ENCODE measurements at places on chromosomes 5 and 9.
A peak's percentile ranks its signal among the peaks of the same experiment; 100 is the strongest.

DNA sequence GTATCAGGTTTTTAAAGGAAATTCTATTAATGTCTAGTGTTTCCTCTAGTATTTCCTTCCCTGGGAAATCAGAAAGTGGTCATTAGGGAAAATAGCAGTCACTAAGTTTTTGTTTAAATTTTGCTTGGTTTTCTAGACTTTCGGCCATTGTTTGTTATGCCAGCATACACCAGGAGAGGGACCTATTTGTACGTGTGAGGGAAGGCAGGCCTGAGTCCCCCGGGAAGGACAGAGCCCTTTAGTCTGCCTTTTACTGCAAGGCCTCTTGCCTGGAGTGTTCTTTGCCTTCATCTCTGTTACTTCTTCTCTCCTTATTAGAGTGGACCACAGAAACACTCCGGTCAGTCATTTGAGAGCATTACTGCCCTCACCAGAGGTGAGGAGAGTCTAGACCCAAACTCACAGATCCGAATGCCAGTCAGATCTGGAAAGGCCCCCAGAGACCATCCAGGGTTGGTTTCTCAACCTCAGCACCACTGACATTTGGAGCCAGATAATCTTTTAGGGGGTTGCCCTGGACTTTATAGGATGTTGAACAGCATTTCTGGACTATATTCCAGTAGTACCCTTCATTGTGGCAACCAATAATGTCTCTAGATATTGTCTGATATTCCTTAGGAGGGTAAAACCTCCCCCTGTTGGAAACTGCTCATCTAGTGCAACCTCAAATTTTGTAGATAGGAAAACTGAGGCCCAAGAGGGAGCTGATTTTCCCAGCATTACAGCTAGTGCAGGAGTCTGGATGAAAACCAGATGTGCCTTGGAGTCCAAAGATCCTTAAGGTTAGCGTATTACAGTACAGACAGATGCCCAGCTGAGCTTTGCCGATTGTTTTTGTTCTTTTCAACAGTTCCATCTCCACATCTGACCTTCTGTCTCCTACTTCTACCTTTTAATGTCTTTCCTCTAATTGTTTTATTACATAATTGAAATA, 93.0 kb upstream of the NIPAL4 start:
- peak; percentile 86 for DNase-seq

GRCh38 chr5:118441956-118442355, 546.4 kb downstream of the DTWD2 start:
- DNase-seq: no peak

GRCh38 chr9:9855177-9856078, 757.4 kb downstream of the PTPRD start:
- no peak for DNase-seq

DNA sequence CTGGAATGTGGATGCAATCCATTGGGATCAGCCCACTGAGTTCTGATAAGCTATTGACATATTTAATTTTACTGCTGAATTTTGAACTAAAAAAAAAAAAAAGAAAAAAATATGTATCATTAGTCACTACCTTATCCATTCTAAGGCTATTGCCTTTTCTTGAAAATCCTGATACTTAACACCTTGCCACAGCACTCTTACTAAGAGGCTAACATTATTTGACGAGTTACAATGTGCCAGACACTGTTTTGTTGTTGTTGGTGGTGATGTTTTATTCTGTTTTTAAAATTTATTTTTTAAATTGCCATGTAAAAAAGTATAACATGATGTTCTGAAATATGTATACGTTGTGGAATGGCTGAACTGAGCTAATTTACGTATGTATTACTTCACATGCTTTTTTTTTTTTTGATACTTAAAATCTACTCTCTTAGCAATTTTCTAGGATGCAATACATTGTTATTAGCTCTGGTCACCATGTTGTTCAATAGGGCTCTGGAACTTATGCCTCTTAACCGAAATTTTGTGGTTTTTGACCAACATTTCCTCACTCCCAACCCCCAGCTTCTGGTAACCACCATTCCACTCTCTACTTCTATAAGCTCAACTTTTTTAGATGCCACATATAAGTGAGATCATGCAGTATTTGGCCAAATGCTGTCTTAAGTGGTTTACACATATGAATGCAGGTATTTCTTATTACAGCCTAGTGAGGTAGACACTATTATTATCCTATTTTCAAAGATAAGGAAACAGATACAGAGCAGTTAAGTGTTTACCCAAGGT, 134.8 kb upstream of the PCA3 start:
- DNase-seq: no peak

DNA sequence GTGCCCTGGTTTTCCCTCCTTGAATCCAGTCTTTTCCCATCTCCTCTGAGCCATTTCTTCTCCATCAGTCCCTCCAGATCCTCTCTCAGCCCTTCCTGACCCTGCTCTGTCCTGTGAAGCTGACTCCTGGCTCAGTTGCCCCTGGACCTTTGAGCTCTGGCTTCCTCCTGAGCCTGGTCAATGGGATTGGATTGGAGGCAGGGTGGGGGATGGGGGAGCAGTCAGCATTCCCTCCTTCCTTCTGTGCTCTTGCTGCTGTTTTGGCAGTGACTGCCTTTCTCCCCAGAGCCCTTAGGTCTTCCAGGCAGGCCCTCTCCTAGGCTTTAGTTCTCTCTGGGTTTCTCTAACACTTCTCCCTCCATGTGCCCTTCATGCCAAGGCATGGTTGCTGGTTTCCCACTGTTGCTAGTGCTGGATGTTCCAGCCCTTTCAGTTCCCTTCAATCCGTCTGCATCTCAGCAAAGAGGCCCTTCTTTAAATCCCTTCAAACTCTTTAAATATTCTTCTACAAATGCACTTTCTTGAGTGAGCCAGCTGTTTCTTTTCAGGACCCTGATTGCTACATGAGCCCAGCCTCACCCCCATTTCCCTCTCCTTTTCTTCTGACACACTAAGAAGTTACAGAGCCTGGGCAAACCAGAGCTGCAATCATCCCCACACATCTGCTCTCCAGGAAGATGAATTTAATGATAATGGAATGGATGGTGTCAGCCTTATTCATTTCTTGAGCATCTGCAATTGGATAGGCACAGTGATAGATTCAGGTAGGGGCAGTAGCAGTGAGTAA, 2.2 kb downstream of the TNFSF15 start:
- DNase-seq: peak; percentile 39

DNA sequence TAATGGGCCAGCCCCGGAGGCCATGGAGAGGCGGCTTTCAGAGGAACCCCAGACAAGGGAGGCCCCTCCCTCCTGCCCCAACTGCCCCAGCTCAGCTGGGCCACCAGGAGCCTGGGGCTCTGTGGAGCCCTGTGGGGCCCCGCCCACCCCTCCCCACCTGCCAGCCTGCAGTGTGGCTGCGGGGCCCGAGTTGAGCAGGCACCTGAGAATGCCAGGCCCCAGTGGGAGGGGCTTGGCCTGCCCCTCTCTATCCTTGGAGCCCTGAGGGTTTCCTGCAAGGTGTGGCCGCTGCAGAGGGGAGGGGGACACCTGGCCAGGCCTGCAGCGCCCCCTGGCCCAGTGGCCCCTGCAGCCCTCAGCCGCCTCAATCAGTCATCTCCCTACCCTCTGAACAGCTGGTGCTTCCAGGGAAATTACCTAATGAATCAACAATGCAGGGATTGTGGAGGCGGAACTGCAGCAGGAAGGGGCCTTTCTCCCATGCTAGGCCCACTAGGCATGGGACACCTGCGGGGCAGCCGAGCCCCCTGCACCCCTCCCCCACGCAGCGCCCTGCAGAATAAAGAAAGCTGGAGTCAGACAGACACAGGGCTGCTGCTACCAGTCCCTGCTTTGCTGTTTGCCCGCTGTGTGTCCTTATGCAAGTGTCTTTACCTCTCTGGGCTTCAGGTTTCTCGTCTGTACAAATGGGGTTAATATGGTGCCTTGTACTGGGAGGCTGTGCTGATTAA, 48.0 kb downstream of the LMX1B start:
- peak; percentile 33 for DNase-seq

GRCh38 chr5:135986891-135987401, 32.2 kb upstream of the LECT2 start:
- DNase-seq: no peak

- no peak for DNase-seq
These were observed 28.0 kb upstream of the RPS23 start for GRCh38 chr5:82306151-82306550.

- peak; percentile 21 for DNase-seq
These were observed 36.6 kb upstream of the ITGA1 start for GRCh38 chr5:52751137-52751536.

GRCh38 chr9:114077162-114077837, 800 bp downstream of the AMBP start:
- DNase-seq: no peak

- no peak for DNase-seq
These were observed 31.2 kb downstream of the BNIP1 start for GRCh38 chr5:173175523-173175922.

DNA sequence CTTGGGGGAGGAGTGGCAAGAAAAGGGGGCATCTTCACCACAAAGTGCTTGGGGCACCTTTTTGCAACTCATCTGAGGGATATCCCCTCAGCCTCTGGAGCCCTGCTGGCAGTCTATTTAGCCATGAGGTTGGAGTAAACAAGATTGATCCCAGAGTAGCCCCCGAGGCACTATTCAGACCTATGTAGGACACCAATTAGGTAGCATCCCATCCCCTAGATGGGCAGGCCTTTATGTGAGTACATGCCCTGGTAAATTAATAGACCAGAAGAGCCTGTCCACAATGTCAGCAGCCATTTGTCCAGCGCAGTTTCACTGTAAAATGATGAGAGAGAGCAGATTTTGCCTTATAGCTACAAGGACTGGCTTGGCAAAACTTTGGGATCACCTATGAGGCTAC, 221.4 kb downstream of the DRD1 start:
- DNase-seq: no peak

DNA sequence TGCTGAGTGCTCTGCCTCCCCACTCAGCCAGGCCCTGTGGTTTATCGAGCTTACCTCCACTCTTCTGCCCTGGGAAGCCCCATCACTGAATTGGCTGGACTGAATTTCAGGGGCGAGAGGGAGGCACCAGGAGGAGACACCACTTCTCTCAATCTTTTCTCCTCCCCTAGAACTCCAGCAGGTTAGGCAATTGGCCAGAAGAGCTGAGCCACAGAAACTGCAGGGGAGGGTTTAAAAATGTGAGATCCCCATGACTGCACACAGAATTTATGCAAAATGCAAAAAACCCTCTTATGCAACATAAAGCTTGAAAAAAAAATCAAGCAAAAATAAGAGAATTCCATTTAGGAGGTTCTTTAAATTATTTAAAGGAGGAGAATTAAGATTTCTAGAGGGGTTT, 29.9 kb downstream of the TUT7 start:
- DNase-seq: peak; percentile 53

GRCh38 chr5:96144289-96144688, 182.6 kb upstream of the ELL2 start:
- no peak for DNase-seq

DNA sequence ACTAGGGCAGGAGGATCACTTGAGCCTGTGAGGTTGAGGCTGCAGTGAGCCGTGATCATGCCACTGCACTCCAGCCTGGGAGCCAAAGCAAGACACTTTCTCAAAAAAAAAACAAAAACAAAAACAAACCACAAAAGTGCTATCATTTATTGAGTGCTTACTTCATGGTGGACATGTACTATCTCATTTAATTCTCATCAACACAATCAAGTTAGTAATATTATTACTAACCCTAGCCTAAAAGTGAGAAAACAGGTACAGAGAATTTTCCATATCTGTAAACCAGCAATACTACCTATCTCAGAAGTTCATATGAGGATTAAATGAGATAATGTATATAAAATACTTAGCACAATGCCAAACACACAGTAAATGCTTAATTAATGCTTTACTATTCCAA, 85.8 kb downstream of the MAPKAP1 start:
- no peak for DNase-seq

DNA sequence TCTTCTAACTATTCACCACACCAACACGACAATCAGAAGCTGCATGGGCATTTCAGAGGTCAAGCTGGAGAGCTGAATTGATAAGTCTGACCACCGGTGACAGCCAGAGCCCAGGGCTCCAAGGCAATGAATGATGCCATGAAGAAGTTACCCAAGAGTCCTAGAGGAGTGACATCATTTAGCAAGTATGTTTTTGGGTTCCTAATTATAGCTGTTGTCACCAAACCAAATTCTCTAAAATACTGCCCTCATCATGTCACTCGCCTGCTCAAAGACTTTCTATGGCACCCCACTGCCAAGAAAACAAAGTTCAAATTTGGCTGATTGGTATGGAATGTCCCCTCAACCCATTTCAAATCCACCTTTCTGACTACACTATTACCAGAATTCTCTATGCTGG, 235.1 kb downstream of the SPOCK1 start:
- DNase-seq: no peak

DNA sequence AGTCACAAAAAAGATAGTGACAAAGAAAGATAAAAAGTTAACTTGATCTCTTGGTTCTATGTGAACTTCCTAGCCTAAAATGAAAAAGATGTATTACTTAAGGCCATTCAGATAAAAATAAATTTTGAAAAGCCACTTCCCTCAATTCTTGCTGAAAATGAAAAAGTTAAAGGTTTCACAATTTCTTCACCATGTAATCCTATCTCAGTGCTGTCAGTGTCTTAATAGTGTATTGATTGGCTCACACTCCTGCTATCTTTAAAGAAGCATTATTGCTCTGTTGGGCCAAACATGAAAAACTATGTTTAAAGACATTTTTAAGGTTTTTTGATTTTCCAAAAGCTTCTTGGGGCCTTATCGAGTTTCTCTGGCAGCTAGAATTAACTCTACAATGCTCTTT, 18.1 kb upstream of the EGFLAM start:
- no peak for DNase-seq

GRCh38 chr9:1018121-1018520, 32.0 kb upstream of the DMRT2 start:
- peak; percentile 8 for DNase-seq

DNA sequence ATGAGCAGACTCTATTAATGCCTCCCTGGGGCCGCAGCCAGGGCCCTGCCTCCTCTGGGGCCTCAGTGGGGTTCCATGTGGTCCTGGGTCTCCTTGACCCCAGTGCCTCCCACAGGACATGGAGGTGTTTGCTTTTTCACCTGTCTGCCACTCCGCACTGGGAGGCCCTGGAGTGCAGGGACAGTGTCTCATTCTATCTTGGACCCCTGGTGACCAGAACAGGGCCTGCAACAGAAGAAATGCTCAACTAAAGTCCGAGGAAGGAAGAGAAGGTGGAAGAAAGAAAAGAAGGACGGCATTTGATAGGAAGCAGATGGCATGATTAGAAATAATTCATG, 243.2 kb downstream of the CDK5RAP2 start:
- DNase-seq: no peak

GRCh38 chr5:148208226-148208625, 5.4 kb downstream of the SPINK6 start:
- DNase-seq: no peak

GRCh38 chr5:140367256-140368013, 7.4 kb downstream of the SLC4A9 start:
- no peak for DNase-seq

DNA sequence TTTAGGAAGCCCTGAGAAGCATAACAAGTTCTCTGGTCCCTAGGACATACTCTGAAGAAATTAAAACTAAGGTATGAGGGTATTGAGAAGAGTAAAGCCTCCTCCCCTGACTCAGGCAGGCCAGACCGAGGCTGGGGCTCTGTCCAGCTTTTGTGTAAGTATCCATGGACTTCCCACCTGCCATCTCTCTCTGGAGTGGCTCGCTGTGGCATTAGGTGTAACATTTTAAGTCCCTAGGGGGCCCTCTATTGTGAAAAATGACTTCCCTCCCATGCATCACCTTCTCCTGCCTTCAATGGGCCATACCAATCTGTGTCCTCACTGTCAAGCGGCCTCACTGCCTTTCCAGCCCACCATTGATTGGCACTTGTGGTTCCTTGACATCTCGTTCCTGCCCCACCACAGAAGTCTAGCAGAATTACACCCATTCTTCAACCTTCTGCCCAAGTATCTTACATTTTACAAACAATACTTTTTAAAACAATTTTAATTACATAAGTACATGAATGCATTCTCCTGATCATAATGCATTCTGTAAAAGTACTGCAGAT, 205.5 kb downstream of the SLIT3 start:
- no peak for DNase-seq

All from fibroblast of pulmonary artery (primary cell).